Left ventricle myocardium inferior (tissue), 1 donor: ENCODE measurements at places on chromosomes 3 and 15. TPM values are rescaled to one million over a fixed set of nuclear protein-coding genes. Genes with fewer than 3 reads are reported as not detected.

The PLA2G4E gene
- not detected for total RNA-seq

The ACOX2 gene
- total RNA-seq, result 37.2 TPM

The EPHA3 gene
- 3.5 TPM for total RNA-seq

The LSM3 gene
- total RNA-seq, result 16.8 TPM

The LARP6 gene
- 50.6 TPM for total RNA-seq

The GOLGA6L7 gene
- not detected for total RNA-seq

The ANKRD34C gene
- 0.66 TPM for total RNA-seq

The DUSP7 gene
- 23.1 TPM for total RNA-seq

The CD96 gene
- total RNA-seq, result 0.33 TPM

The A4GNT gene
- total RNA-seq, result not detected

The C3orf22 gene
- total RNA-seq, result not detected

The ERC2 gene
- 0.99 TPM for total RNA-seq

The LYZL4 gene
- not detected for total RNA-seq

DNA sequence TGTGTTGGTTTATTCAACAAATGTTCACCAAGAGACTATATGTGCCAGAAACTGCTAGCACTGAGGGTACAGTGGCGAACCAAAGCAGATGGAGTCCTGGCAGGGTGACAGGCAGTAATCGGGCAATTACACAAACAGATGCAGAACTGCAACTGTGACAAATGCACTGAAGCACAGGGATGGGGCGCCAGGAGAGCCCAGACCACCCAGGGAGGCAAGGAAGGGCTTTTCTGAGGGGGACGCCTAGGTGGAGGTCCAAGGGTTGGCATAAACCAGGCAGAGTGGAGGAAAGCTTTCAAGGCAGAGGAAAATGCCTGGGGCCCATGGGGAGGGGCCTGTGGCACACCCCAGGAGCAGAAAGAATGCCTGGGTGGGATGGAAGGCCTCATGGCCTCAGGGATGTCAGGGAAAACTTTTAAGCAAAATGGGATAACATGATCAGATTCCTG is 5.5 kb downstream of the DIS3L start:
- H3K27me3 ChIP-seq, result no peaks in the 10 kb centered on the region
- peaks cover 24% of the 10 kb centered on the region for H3K4me1 ChIP-seq
- no peak overlapping the region for H3K27ac ChIP-seq
- DNase-seq, result no peak
- no peak overlapping the region for H3K4me3 ChIP-seq
- peaks cover 15% of the 10 kb centered on the region for H3K36me3 ChIP-seq

GRCh38 chr3:42036483-42036823 is 54.7 kb upstream of the TRAK1 start:
- peak overlapping the region; percentile 94 for H3K27ac ChIP-seq
- H3K4me1 ChIP-seq, result peaks cover 98% of the 10 kb centered on the region
- peak overlapping the region; percentile 14 for H3K4me3 ChIP-seq
- H3K27me3 ChIP-seq, result no peaks in the 10 kb centered on the region
- DNase-seq, result no peak

DNA sequence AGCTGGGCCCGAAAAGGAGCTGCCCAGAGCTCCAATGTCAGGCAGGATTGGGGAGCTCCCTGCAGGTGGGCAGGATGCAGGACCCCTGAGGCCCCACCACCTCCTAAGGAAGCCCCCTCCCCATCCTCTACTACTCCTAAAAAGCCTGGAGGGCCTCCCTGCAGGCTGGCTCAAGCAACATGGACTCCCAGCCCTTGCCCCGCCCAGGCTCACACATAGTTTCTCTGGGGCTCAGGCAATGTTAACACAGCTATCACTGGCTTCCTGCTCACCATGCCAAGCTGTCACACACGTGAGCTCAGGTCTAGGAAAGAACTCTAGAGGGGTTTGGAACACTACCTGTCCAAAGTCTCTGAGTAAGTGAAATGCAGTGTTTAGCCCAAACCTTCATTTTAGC is 65.4 kb upstream of the ZNF148 start:
- H3K4me1 ChIP-seq, result no peaks in the 10 kb centered on the region
- no peak for DNase-seq
- H3K27ac ChIP-seq, result no peak overlapping the region
- H3K27me3 ChIP-seq, result no peaks in the 10 kb centered on the region
- no peak overlapping the region for H3K4me3 ChIP-seq

GRCh38 chr15:62124176-62124972 is 40.7 kb downstream of the C2CD4B start:
- no peak for DNase-seq
- no peaks in the 10 kb centered on the region for H3K27me3 ChIP-seq

GRCh38 chr3:189455641-189456417 is 175.4 kb upstream of the TP63 start:
- H3K4me3 ChIP-seq, result no peak overlapping the region
- H3K27ac ChIP-seq, result no peak overlapping the region
- no peak for DNase-seq
- no peaks in the 10 kb centered on the region for H3K4me1 ChIP-seq

DNA sequence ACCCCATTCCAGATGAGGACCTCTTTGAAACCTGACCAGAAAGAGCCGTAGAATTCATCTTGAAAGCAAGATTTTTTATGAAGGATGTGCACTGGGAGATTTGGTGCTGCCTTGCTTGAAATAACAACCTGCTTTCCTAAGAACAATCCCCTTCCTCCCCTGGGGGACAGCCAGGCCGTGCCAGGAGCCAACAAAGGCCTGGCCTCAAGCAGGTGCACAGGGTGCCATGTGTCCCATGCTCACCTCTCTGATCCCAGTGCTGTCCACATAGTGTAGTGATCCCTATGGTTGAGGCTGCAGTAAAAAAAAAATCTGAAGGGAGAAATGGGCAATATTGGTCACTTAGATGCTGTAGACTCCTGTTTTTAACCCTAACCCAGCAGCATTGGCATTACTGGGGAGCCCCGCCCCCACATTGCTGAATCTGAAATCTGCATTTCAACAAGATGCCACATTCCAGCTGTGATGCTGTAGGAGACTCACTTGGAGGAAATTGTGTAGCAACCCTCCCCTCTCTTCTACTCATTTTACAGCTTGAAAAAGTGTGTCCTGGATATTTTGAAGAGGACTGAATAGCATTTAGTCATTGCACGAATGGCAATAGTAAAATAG is 171.2 kb downstream of the APBA2 start:
- no peak for DNase-seq
- H3K27me3 ChIP-seq, result peaks cover 17% of the 10 kb centered on the region
- no peaks in the 10 kb centered on the region for H3K4me1 ChIP-seq
- no peak overlapping the region for H3K4me3 ChIP-seq
- H3K27ac ChIP-seq, result no peak overlapping the region

- H3K36me3 ChIP-seq, result no peaks in the 10 kb centered on the region
- peaks cover 22% of the 10 kb centered on the region for H3K27me3 ChIP-seq
- H3K4me3 ChIP-seq, result no peak overlapping the region
- no peaks in the 10 kb centered on the region for H3K4me1 ChIP-seq
- no peak for DNase-seq
These were observed 22.0 kb downstream of the TMPRSS7 start for GRCh38 chr3:112056451-112056929.

- H3K27ac ChIP-seq, result no peak overlapping the region
- H3K4me1 ChIP-seq, result peaks cover 6% of the 10 kb centered on the region
- no peaks in the 10 kb centered on the region for H3K36me3 ChIP-seq
- H3K27me3 ChIP-seq, result no peaks in the 10 kb centered on the region
- no peak overlapping the region for H3K4me3 ChIP-seq
These were observed 377.2 kb upstream of the CFAP20DC start for GRCh38 chr3:59426821-59427565.

GRCh38 chr3:116253511-116253910 is 191.8 kb downstream of the LSAMP start:
- no peak for DNase-seq
- no peaks in the 10 kb centered on the region for H3K27me3 ChIP-seq
- no peaks in the 10 kb centered on the region for H3K36me3 ChIP-seq
- H3K4me3 ChIP-seq, result no peak overlapping the region
- peak overlapping the region; percentile 60 for H3K27ac ChIP-seq

- H3K4me3 ChIP-seq, result no peak overlapping the region
- no peaks in the 10 kb centered on the region for H3K36me3 ChIP-seq
- no peaks in the 10 kb centered on the region for H3K27me3 ChIP-seq
- no peaks in the 10 kb centered on the region for H3K4me1 ChIP-seq
These were observed 232.2 kb upstream of the ROBO1 start for GRCh38 chr3:80000022-80000421.

- peaks cover 38% of the 10 kb centered on the region for H3K4me1 ChIP-seq
- peak overlapping the region; percentile 58 for H3K4me3 ChIP-seq
- no peaks in the 10 kb centered on the region for H3K36me3 ChIP-seq
These were observed 1.3 kb downstream of the DNAH1 start for GRCh38 chr3:52317208-52318000.

GRCh38 chr3:139120086-139121056 is 75.7 kb upstream of the PRR23C start:
- H3K4me1 ChIP-seq, result peaks cover 5% of the 10 kb centered on the region
- H3K27me3 ChIP-seq, result no peaks in the 10 kb centered on the region
- no peak for DNase-seq

- DNase-seq, result no peak
- no peaks in the 10 kb centered on the region for H3K36me3 ChIP-seq
- H3K4me3 ChIP-seq, result peak overlapping the region; percentile 88
- peaks cover 65% of the 10 kb centered on the region for H3K4me1 ChIP-seq
- no peak overlapping the region for H3K27ac ChIP-seq
These were observed 2.0 kb downstream of the XRN1 start for GRCh38 chr3:142445816-142446254.

DNA sequence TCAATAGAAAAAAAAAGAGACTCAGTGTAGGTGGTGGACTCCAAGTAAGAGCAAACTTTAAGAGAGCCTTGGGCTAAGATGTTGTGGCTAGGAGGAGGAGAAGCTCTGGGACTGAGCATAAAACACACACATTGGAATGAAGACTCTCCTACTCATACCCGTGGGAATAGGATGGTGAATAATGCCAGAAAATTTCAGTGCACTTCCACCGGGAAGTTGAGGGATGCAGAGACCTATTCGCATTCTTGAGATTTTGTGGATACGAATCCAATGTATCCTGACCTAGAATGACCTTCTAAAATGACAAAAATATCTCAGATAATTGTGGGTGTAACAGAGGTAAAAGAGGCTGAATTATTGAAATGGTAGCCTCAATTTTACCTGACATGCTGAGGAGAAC is 388.7 kb upstream of the SGO1 start:
- H3K4me3 ChIP-seq, result no peak overlapping the region
- peaks cover 14% of the 10 kb centered on the region for H3K4me1 ChIP-seq
- H3K27me3 ChIP-seq, result no peaks in the 10 kb centered on the region
- H3K27ac ChIP-seq, result no peak overlapping the region

DNA sequence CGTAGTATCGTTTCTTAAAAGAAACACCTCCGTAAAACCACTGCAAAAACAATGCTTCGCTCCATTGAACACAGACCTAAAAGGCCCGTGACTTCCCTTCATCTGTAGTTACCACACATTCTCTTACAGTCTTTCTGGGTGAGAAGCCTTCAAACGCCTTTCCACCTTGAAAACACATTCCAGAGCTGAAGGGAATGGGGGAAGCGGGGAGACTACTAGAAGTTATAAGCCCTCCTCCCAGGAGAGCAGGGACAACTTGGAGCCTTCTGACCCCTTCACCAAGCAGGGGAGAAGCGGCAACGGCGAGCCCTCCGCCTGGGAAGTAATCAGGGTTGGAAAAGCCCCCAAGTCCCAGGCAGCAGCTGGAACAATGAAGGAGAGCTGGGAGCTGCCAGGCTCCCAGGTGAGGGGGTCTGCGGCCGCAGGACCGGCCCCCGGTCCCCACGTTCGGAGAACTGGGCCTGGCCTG is 461 bp downstream of the SECISBP2L start:
- H3K4me3 ChIP-seq, result peak overlapping the region; percentile 92
- H3K27ac ChIP-seq, result peak overlapping the region; percentile 93
- DNase-seq, result no peak

- peaks cover 42% of the 10 kb centered on the region for H3K36me3 ChIP-seq
- H3K4me1 ChIP-seq, result peaks cover 19% of the 10 kb centered on the region
- DNase-seq, result no peak
- H3K4me3 ChIP-seq, result no peak overlapping the region
These were observed 47.0 kb downstream of the CALML4 start for GRCh38 chr15:68158046-68158628.

- no peaks in the 10 kb centered on the region for H3K4me1 ChIP-seq
- no peaks in the 10 kb centered on the region for H3K36me3 ChIP-seq
These were observed 14.2 kb upstream of the ST6GAL1 start for GRCh38 chr3:186915806-186916796.

DNA sequence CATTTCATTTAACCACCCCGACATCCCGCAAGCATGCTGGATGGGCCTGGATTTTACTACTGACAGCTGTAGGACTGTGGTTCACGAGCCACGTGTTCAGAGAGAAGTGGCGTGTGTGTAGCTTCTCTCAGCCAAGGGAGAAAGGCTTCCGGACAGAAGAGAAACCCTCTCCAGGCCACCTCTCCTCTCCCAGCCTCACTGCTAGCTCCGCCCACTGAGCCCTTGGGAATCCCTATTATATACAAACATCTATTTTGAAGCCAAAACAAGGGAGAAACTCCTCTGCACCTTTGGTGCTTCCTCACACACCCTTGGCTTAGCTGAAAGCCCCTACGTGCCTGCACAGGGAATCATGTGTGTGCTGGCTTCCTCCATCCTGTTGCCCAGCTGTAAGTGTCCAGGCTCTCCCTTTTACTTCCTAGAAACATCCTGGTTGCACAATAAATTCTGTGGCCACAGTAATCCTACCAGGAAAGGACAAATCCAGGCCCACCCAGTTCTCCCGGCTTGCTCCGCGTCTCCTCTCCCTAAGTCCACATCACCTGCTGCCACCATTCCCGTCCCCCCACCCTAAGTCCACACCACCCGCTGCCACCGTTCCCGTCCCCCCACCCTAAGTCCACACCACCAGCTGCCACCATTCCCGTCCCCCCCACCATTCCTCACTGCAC is 30.5 kb downstream of the PCSK6 start:
- DNase-seq, result no peak
- H3K27me3 ChIP-seq, result no peaks in the 10 kb centered on the region
- H3K4me3 ChIP-seq, result no peak overlapping the region
- H3K4me1 ChIP-seq, result peaks cover 44% of the 10 kb centered on the region

DNA sequence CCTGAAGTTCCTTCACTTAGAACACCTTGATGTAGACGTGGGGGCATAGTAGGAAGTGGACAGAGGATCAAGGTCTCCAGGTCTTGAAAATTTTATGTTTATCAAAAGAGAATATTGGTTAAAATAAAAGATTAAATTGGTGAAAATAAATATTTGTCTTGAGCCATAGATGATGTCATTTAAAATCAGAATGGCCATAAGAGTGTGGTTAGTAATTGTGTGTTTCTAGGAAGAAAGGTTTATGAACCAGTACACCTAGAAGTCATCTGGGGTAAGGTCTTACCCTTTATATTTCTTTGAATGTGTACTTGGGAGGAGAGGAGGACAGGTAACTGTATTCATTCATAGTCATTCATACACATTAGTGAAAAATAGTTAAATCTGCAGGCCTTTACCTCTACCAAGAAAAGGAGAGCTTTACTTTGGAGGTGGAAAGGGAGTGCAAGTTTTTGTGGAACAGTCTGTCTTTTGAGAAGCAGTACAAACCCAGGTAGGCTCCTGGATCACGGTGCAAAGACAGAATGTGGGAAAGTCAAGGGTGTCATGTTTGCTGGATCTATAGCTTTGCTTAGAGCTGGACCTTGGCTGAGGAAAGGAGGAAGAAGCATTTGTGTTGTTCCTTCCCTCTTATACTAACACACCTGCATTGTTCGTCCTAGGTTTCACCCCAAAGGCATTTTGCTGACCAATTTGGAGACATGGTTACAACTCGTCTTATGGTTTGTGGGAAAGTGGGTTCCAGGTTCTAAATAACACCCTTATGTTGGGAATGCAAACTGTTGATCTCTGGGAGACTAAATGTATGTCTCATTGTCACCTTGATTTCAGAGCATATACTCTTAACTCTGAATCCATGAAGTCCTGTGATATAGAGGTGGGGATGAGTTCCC is 6.2 kb downstream of the SCAANT1 start:
- no peak overlapping the region for H3K4me3 ChIP-seq
- H3K27me3 ChIP-seq, result no peaks in the 10 kb centered on the region
- DNase-seq, result no peak

- no peaks in the 10 kb centered on the region for H3K4me1 ChIP-seq
- no peak for DNase-seq
- no peak overlapping the region for H3K4me3 ChIP-seq
- no peaks in the 10 kb centered on the region for H3K27me3 ChIP-seq
- H3K27ac ChIP-seq, result no peak overlapping the region
These were observed 47.3 kb downstream of the EIF3J start for GRCh38 chr15:44584162-44584749.
